Calu3 (cell line): ENCODE measurements at places on chromosomes 4 and X. TPM values are rescaled to one million over a fixed set of nuclear protein-coding genes. Genes with fewer than 3 reads are reported as not detected.
A peak's percentile ranks its signal among the peaks of the same experiment; 100 is the strongest.

Gene AFP
- total RNA-seq = 0.24 TPM in 1 of 2 replicates, not detected in the other

Gene NXF2
- not detected in 2 replicates for total RNA-seq

Gene CORIN
- 0.07 TPM in 1 of 2 replicates, not detected in the other for total RNA-seq

Gene KLB
- total RNA-seq = 0.07 and 0.09 TPM in 2 replicates

Gene ATXN3L
- total RNA-seq = not detected in 2 replicates

Gene ERCC6L
- 11.0 and 11.3 TPM in 2 replicates for total RNA-seq

Gene SLC6A14
- 77.7 and 83.7 TPM in 2 replicates for total RNA-seq

DNA sequence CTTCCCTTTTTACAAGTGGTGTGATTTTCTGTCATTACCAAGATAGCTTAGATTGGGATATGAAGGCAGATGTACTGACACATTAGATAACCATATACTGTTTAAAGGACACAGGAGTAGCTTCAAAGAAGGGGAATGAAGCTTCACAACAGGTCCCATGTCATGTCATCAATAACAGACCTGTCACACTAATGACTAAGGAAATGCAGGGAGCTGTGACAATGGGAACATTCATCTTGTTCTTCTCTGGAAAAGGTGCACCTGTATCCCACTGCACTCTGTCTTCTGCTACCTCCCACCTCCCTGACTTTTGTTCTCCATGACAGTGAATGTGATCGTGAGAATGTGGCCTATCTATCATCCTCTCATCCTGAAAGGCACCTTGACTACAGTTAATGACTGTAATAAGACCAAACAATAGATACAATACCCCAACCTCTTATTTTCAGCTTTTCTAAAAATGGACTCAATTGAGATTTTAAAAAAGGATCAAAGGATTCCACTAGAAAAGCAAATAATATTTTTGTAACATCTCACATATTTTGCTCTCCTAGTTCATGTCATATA is 472.5 kb downstream of the STPG2 start:
- DNase-seq = no peak

DNA sequence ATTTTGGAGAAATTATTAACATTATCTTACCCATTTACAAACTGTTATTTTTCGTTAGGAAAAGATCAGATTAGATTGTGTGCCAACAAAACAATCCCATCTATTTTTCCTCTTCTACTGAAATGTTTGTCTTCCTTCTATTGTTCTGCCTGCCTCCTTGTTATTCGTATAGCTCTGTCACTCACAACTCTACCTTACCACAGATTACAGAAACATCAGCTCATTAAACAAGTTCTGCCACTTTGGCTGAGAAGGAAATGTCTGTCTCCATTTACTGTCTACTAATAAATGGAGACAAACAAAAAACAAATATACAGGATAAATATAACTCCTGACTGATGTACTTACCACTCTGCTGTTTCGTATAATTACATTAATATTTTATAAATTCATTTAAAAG is 211.4 kb downstream of the ENOX2 start:
- no peak for DNase-seq

DNA sequence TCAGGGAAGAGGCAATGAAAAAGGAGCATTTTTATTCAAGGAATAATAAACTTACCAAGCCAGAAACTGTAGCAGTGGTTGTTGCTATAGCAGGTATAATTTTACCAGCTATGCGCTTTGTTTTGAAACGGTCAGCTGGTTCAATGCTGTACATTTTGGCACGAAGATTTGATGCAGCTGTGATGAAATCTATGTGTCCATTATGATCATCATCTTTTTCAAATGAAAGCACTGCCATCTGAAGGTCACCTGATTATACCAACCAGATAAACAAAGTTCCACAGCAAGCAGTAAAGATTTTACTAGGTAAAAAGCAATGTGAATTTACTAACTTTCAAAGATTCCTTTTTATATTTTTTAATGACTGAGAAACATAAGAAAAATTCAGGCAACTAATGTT is 66.4 kb downstream of the STAP1 start:
- no peak for DNase-seq

- DNase-seq = no peak
Observed at GRCh38 chr4:46372878-46373277, 17.1 kb downstream of the GABRA2 start.

- DNase-seq = no peak
Observed at GRCh38 chr4:125702406-125702805, 387.7 kb downstream of the FAT4 start.

DNA sequence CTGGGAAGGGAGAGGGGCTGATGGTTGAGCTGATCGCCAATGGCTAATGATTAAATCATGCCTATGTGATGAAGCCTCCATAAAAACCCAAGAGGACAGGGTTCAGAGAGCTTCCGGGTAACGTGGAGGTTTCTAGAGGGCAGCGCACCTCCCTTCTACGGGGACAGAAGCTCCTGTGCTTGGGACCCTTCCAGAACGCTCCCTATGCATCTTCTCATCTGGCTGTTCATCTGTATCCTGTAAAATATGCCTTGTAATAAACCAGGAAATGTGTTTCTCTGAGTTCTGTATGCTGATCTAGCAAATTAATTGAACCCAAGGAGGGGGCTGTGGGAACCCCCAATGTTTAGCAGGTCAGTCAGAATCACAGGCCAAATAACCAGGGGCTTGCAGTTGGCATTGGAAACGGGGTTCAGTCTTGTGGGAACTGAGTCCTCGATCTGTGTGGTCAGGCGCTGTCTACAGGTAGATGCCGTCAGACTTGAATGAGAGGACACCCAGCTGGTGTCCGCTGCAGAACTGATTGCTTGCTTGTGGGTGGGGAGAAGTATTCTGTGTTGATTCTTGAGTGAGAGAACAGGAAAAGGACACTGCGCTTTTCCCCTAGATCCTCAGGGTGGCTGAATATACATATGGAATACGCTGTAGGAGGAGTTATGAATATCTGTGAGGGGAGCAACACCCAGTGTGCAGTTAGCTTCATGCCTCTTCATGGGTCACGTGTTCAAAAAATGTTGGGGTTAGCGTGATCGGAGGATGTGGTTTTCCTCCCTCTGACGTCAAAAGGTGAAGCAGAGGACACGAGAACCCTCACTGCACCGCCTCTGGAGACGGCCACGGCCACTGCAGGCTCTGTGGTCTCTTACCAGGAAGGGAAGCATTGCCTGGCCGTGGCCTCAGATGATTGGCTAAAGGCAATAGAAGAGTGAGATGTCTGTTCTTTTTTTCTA is 29.2 kb downstream of the HTT-AS start:
- peak; percentile 20 for DNase-seq

DNA sequence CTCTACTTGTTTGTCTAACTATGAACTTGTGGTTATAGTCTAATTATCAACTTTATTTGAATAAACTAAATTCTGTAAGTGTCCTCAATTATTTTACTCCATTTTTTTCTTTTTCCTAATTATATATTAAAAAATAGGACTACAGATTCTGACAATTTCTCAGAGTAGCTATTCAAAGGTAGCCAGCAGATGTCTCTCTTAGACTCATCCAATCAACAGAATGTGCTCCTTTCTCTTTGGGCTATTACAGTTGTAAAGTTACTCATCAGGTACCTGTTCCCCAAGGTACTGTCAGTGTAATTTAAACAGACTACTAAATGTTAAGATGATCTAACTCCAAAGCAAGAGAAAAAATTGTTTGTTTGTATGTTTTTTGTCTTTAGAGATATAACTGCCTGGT is 248.6 kb downstream of the PCDH18 start:
- DNase-seq = no peak

DNA sequence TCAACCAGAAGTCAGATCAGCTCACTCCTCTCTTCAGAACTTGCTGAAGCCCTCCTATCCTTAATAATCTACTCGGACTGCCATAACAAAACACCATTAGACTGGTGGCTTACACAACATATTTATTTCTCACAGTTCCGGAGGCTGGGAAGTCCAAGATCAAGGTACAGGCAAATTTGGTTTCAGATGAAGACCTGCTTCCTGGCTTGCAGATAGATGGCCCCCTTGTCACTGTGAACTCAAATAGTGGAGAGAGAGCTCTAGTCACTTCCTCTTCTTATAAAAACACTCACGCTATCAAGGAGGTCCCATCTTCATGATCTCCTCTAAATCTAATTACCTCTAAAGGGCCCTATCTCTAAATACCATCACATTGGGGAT is 125.1 kb downstream of the CAMK2D start:
- DNase-seq = no peak

DNA sequence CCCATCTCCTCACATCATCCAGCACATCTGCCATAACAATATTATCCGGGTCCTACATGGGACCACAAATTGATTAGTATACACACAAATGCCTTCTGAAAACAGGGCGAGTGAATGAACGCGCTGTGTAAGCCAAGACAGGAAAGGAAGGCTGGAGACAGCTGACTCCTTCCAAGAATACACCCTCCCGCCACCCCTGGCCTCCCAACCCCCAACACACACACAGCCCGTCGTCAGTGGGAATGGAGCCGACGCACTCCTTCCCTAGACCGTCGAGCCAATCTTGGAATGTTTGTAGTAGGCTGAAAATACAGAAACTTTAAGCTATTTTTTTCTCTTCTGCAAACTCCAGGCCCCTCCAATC is 319 bp upstream of the MAGEH1 start:
- no peak for DNase-seq

- no peak for DNase-seq
Observed at GRCh38 chrX:17606231-17606630, 131.1 kb upstream of the SCML1 start.

DNA sequence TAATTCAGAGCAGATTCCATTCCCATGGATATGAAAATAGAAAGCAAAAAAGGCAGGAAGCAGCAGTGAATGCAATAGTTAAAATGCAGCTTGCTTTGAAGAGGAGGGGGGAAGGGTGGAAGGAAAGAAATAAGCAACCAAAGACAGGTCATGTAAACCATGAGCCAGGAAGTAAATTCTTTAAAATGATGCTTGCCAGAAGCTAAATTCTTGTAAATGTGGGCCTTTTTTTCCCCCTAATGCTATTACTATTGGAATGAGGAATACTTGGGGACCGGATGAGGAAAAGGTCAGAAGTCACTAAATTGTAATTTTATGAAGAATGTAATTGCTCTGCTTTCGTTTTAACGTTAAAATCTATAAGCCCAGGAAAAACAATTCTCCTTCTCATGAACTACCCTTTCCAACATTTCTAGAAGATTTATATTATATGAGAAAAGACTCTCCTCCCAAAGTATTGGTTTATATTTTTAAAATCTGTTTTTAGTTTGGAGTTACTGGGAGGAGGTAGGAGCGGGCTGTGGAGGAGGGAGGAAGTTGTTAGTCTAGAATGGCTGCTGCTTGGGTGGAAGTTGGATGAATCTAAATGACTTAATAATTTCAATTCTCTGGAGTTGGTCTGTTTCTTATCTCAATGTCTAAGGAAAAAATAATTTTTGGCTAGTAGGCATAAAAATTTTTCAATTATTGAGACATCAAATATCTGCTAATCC is 77.6 kb upstream of the PCDH18 start:
- no peak for DNase-seq

DNA sequence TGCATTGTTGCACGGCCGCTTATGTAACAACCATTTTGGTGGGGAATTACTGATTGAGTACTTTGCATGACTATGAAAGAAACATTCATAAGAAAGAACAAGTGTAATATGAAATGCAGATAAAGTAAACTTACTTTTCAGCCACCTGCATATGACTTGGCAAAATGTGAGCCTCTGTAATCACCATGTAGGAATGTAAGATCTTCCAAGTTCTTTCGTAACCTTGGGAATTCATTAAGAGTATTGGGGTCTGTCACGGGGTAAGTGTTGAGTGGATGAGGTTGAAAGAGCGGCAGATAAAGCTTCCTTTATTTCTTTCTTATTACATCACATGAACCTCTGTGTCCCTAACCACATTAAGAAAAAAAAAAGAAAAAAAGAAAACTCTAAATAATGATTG is 348.5 kb upstream of the NR3C2 start:
- peak; percentile 16 for DNase-seq

DNA sequence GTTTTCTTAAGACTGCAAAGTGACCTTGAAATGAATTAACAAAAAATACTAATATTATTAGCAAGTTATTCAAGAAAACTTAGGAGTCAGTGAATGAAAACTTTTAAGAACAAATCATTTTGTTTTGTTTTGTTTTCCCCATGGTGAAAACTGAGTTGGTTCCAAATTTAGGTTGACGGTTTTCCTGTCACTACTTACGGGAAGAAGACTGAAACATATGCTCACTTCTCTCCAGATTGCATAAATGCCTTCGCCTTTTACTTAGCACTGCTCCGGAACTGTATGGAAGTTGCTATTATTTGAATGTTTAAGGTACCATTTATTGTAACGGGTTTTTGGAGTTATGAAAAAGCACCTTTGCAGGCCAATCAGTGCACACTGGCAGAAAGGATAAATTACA is 42.8 kb downstream of the DOCK11 start:
- DNase-seq = no peak

- no peak for DNase-seq
Observed at GRCh38 chrX:56233682-56234081, 1.5 kb downstream of the KLF8 start.

- no peak for DNase-seq
Observed at GRCh38 chr4:6472008-6472386, 417 bp downstream of the PPP2R2C start.

DNA sequence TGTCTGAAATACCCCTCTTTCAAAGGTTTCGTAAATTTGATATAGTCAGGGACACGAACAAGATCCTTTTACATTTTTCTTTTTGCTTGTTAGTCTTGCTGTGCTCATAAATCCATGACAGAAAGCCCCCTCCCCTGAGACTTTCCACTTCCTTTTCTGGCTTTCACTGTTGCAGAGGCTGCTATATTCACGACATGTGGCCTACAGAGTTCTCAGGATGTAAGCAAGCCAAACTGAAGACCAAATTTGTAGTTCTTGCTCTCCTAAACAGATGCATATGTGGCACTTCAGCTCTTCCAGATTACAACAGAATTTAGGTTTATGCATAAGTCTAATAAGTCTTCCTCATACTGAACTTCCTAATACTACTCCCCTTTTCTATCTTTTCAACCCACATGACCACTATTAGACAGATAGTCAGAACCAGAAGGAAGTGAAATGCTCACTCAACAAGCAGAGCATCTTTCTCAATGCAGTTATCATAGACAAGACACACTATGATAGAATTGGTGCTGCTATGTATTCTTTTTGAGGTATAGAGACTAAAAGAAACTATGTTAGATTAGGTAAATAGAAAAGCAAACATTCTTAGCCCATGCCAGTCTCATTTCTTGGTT is 15.0 kb downstream of the BTK start:
- no peak for DNase-seq

DNA sequence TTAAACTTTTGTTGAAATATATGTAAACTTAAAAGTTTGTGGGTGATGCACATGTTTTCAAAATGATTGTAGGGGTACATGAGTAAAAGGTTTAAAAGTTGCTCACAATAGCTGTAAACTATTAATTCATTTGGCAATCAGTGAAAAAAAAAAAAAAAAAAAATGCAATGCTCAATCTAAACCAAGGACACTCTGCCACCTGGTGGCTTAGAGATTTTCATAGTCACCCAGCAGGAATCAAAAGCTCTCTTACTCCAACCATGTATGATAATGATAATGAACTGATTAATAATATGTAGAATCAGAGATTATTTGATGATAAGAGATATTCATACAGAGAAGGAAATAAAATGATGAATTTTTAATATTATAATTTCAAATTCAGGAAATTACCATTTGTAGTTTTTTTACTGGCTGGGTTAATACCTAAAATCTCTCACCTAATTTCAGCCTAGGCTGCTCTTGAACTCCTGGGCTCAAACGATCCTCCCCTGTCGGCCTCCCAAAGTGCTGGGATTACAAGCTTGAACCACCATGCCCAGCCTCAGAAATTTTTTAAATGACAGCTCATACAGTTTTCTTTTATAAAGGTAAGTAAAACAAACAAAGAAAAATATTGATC is 46.9 kb upstream of the SLC25A4 start:
- peak; percentile 36 for DNase-seq
